Natural killer cell (primary cell): ENCODE measurements at places on chromosomes 4 and X. TPM values are rescaled to one million over a fixed set of nuclear protein-coding genes. Genes with fewer than 3 reads are reported as not detected.

- no peaks in the 10 kb centered on the region for H3K27me3 ChIP-seq
- H3K4me1 ChIP-seq, result no peaks in the 10 kb centered on the region
- H3K4me3 ChIP-seq, result no peak overlapping the region
- DNase-seq, result no peak
- no peak overlapping the region for H3K27ac ChIP-seq
Measured at GRCh38 chr4:75327804-75328512, 186.2 kb downstream of the RCHY1 start.

DNA sequence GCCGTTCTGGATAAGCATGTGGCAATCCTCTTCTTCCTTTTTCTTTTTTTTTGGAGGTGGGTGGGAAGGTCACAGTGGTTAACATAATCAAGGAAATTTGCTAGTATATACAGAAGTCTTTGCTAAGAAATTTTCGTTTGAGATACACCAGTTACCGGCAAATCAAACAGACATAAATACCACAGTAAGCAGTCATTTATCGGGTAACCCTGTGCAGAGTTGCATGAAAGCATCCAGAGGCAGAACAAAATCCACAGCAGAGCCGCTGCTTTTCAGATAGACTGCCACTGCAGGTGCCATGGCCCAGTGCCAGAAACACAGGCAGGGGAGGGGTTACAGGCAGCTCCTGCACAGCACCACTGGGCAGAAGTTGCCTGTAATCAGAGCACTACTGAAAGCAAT lies 179.1 kb upstream of the MAB21L2 start:
- H3K4me1 ChIP-seq, result no peaks in the 10 kb centered on the region
- DNase-seq, result peak; percentile 34
- H3K4me3 ChIP-seq, result no peak overlapping the region
- H3K27ac ChIP-seq, result no peak overlapping the region

The C1QTNF7 gene
- total RNA-seq, result not detected

DNA sequence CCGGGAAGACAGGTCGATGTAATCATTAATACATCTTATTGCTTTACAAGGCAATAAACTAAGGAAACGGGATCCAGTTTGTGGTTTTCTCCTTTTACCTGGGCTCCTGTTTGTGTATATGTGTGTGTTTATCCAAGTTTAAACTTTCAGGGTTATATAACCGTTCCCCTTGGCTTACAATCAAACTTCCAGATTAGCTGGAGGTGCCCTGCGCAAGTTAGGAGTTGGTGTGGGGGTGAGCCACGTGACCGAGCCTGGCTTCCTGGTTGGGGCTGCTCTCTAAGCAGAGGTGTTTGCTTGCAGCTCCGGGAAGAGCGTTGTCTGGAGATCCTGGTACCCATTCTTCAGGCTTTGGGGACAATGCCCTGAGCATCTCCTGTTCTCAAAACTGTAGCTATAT lies 129.2 kb downstream of the FHDC1 start:
- H3K27ac ChIP-seq, result no peak overlapping the region
- no peaks in the 10 kb centered on the region for H3K27me3 ChIP-seq
- DNase-seq, result no peak

The RADX gene
- 7.2 TPM for total RNA-seq

DNA sequence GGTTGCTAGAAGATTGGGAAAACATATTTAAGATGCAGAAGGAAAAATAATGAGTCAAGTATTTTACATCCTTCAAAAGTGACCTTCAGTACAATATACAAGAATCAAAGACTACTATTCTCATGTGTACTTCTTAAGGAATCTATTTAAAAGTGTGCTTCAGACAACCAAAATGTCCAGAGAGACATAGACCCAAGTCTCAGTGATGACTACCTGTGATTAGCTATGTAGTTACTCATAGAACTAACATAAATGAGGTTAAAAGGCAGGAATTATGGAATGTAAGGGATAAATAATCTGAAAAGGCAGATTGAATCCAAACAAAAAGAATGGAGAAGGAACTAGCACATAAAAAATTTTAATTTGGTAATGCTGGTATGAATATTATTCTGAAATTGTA lies 634.7 kb upstream of the FAM241A start:
- DNase-seq, result no peak
- H3K27ac ChIP-seq, result no peak overlapping the region
- H3K27me3 ChIP-seq, result no peaks in the 10 kb centered on the region

DNA sequence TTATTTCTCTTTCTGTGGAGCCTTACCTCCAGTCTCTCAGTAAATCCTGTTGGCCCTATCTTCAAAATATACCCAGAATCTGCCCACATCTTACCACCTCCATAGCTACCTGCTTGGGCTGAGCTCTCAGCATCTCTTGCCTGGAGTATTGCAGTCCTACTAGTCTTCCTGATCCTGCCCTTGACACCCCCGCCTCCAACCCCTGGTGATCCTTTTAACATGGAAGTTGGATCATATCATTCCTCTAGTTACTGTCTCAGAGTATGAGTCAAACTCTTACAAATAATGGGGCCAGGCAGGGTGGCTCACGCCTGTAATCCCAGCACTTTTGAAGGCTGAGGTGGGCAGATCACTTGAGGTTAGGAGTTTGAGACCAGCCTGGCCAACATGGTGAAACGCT lies 43.1 kb upstream of the SETD7 start:
- H3K4me3 ChIP-seq, result no peak overlapping the region
- no peak overlapping the region for H3K27ac ChIP-seq
- DNase-seq, result no peak

DNA sequence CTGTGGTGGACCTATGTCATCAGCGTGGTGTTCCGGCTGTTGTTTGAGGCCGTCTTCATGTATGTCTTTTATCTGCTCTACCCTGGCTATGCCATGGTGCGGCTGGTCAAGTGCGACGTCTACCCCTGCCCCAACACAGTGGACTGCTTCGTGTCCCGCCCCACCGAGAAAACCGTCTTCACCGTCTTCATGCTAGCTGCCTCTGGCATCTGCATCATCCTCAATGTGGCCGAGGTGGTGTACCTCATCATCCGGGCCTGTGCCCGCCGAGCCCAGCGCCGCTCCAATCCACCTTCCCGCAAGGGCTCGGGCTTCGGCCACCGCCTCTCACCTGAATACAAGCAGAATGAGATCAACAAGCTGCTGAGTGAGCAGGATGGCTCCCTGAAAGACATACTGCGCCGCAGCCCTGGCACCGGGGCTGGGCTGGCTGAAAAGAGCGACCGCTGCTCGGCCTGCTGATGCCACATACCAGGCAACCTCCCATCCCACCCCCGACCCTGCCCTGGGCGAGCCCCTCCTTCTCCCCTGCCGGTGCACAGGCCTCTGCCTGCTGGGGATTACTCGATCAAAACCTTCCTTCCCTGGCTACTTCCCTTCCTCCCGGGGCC lies 1.2 kb downstream of the GJB1 start:
- H3K27me3 ChIP-seq, result no peaks in the 10 kb centered on the region
- no peak overlapping the region for H3K4me3 ChIP-seq
- no peaks in the 10 kb centered on the region for H3K36me3 ChIP-seq

DNA sequence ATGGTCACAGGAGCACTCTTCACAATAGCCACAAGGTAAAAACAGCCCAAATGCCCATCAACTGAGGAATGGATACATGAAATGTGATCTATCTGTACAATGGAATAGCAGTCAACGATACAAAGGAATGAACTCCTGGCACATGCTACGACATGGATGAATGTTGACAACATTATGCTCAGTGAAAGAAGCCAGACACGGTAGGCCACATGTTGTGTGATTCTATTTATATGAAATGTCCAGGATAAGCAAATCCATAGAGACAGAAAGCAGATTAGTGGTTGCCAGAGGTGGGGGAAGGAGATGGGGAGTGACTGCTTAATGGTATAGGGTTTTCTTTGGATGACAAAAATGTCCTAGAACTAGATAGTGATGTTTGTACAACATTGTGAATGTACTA lies 58.7 kb upstream of the GPM6B start:
- H3K27ac ChIP-seq, result no peak overlapping the region
- DNase-seq, result no peak
- no peaks in the 10 kb centered on the region for H3K27me3 ChIP-seq
- H3K4me3 ChIP-seq, result no peak overlapping the region

DNA sequence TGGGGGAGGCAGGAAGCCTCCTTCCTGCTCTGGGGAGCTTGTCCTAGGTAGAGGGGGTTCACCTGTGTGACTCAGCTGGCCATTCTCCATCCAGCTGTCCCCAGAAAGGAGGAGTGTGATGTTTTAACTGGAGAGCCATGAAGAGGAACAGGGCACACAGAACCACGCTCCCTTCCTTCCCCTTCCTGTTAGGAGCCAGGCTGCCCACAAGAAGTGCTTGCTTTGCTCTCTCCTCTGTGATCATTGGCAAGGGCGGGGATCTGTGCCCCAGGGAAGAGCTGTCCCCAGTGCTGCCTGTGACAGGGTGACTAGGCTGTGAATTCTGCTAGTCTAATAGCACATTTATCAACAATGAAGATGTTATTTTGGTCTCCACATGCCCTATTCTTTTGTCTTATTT lies 169.6 kb upstream of the GATB start:
- H3K27me3 ChIP-seq, result no peaks in the 10 kb centered on the region
- no peak for DNase-seq
- H3K27ac ChIP-seq, result no peak overlapping the region
- H3K36me3 ChIP-seq, result no peaks in the 10 kb centered on the region
- no peak overlapping the region for H3K4me3 ChIP-seq

The RNF128 gene
- total RNA-seq, result not detected

The SLC26A1 gene
- 0.80 TPM for total RNA-seq

- peak overlapping the region; percentile 91 for H3K4me3 ChIP-seq
- H3K27me3 ChIP-seq, result no peaks in the 10 kb centered on the region
- H3K4me1 ChIP-seq, result peaks cover 10% of the 10 kb centered on the region
- H3K36me3 ChIP-seq, result no peaks in the 10 kb centered on the region
- peak; percentile 56 for DNase-seq
Measured at GRCh38 chr4:141636771-141637460, 533 bp downstream of the IL15 start.

The MBNL3 gene
- 59.3 TPM for total RNA-seq

The XAGE1A gene
- total RNA-seq, result not detected

DNA sequence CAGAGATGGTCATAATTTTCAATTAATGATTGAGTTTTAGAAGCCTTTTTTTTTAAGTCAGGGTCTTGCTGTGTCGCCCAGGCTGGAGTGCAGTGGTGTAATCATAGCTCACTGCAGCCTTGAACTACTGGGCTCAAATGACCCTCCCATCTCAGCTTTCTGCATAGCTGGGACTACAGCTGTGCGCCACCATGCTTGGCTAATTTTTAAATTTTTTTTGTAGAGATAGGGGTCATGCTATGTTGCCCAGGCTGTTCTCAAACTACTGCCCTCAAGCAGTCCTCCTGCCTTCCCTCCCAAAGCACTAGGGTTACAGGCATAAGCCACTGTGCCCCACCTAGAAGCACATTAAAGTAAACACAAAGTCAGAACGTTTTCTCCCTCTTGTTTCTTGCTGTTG lies 51.7 kb downstream of the HTT-AS start:
- no peak overlapping the region for H3K27ac ChIP-seq
- H3K36me3 ChIP-seq, result no peaks in the 10 kb centered on the region
- DNase-seq, result no peak
- no peaks in the 10 kb centered on the region for H3K4me1 ChIP-seq

The FAM50A gene
- total RNA-seq, result 54.1 TPM

The SHROOM4 gene
- total RNA-seq, result 0.09 TPM

GRCh38 chrX:129769467-129770154 lies 10.1 kb upstream of the SASH3 start:
- H3K27ac ChIP-seq, result peak overlapping the region; percentile 77
- no peaks in the 10 kb centered on the region for H3K36me3 ChIP-seq
- DNase-seq, result peak; percentile 94
- no peaks in the 10 kb centered on the region for H3K27me3 ChIP-seq
- no peak overlapping the region for H3K4me3 ChIP-seq
- H3K4me1 ChIP-seq, result peaks cover 80% of the 10 kb centered on the region

- no peak overlapping the region for H3K4me3 ChIP-seq
- H3K36me3 ChIP-seq, result no peaks in the 10 kb centered on the region
- no peaks in the 10 kb centered on the region for H3K27me3 ChIP-seq
- no peak overlapping the region for H3K27ac ChIP-seq
- H3K4me1 ChIP-seq, result peaks cover 10% of the 10 kb centered on the region
Measured at GRCh38 chr4:108535757-108536156, 84.6 kb upstream of the RPL34 start.

- H3K4me1 ChIP-seq, result no peaks in the 10 kb centered on the region
- H3K4me3 ChIP-seq, result no peak overlapping the region
- H3K36me3 ChIP-seq, result no peaks in the 10 kb centered on the region
- DNase-seq, result no peak
- H3K27ac ChIP-seq, result no peak overlapping the region
Measured at GRCh38 chr4:159451006-159451405, 348.1 kb downstream of the RAPGEF2 start.

- no peak overlapping the region for H3K27ac ChIP-seq
- H3K36me3 ChIP-seq, result peaks cover 5% of the 10 kb centered on the region
- no peak overlapping the region for H3K4me3 ChIP-seq
Measured at GRCh38 chrX:45110494-45110893, 90.2 kb downstream of the DIPK2B start.

The SMPX gene
- not detected for total RNA-seq

- no peak overlapping the region for H3K4me3 ChIP-seq
- H3K27me3 ChIP-seq, result no peaks in the 10 kb centered on the region
- H3K36me3 ChIP-seq, result no peaks in the 10 kb centered on the region
- H3K4me1 ChIP-seq, result no peaks in the 10 kb centered on the region
Measured at GRCh38 chrX:27391623-27392022, 71.5 kb downstream of the PPP4R3C start.

DNA sequence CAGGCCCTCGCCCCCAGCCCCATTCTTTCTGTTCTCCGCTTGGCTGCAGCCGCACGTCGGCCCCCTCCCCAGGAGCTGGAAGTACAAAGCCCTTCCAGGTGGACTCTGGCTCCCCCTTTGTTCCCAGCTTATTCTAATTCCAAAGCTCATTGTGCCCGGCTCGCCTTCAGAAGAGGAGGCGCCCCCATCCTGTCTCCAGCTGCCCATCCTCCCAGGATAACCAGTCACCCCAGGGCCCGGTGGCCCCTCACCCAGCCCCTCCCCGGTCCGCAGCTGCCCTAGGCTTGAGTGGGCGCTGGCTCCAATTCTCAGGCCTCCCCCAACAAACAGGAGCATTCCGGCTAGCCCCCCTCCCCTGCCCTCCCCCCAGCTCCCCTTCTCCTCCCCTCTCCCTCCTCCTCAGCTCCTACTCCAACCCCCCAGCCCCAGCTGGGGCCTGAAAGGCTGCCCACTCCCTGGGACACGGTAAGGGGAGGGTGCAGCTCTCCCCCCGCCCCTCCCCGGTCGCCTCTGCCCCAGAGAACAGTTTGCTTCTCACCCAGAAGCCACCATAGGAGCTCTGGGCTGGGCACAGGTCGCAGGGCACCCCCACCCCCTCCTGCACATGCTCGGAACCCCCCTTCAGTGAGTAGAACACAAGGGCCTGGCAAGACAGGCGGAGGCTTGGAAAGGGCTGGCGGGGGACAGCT lies 3.1 kb upstream of the SLC6A8 start:
- no peak overlapping the region for H3K27ac ChIP-seq
- no peak for DNase-seq
- no peak overlapping the region for H3K4me3 ChIP-seq
- H3K27me3 ChIP-seq, result no peaks in the 10 kb centered on the region
- H3K4me1 ChIP-seq, result peaks cover 7% of the 10 kb centered on the region

- H3K36me3 ChIP-seq, result no peaks in the 10 kb centered on the region
- peaks cover 14% of the 10 kb centered on the region for H3K4me1 ChIP-seq
- DNase-seq, result no peak
- peak overlapping the region; percentile 62 for H3K4me3 ChIP-seq
- H3K27me3 ChIP-seq, result no peaks in the 10 kb centered on the region
Measured at GRCh38 chr4:89109841-89110540, 1.3 kb upstream of the TIGD2 start.

The SGMS2 gene
- total RNA-seq, result 0.98 TPM
